Stimulated activated CD4-positive, alpha-beta T cell treated with anti-CD3 and anti-CD28 coated beads, TNF-alpha, amount 100 ng/mL, for 48 hours (primary cell): ENCODE measurements at places on chromosomes 12 and 14.

DNA sequence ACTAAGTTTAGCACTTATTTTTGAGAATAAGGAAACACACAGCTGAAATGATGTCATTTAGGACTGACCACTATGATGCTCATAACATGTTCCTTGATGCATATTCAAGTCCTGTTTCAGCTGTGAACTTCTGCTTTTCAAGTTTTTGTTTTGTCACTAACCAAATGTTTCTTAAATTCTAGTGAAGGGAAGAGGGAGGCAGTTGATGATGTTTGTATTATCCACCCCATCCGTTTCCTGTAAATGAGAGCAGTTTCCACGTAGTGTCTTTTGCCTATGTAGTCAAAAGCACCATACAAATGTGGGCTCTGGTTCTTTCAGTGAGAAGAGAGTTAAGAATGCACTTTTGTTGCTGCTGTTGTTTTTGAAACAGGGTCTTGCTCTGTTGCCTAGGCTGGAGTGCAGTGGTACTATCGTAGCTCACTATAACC, 491.8 kb downstream of the PCNX1 start:
- no peak for DNase-seq

GRCh38 chr12:123142518-123142840, 8.4 kb downstream of the PITPNM2 start:
- no peak for DNase-seq

DNA sequence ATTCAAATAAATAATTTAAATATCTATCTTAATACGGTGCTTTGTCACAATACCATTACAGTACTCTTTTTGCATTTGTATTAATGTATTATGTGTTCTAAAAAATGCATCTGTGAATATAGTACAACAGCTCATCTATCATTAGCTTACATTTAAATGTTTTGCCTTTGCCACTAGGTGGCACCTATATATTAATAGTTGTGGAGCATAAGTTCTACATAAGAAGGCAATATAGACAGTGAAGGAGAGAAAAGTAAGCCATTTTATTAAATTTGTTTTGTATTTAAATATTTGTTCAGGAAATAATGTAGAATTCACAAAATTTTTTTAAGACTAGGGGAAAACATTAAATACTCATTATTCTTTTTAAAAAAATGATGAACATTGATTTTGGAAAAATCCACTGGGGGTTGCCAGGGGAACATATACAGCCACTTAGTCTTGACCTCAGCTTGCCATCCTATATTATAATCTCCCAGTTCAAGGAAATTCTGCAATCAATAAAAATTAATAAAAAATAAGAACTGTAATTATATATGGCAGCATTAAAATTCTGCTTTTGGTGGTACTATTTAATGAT, 9.8 kb downstream of the CCER1 start:
- no peak for DNase-seq

DNA sequence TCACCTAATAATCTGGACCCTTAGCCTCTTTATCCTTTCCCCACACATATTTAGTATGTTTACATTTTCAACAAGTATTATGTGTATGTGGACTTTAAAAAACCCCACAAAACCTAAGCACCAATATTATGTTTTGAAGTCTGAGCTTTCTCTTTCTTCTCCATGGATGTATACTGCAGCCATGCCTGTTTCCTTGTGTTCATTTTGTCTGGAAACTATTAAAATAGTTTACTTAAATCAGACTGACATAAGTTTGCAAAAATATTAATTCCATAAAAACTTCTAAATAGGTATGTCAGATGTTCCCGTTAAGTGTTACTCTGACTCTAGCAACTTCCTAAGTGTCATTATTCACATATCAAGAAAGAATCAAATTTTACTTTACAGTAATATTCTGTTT, 2.9 kb downstream of the HIGD1C start:
- DNase-seq: no peak
